ENCODE measurements at places on chromosomes 12 and 14.
A peak's percentile ranks its signal among the peaks of the same experiment; 100 is the strongest.

GRCh38 chr12:67484791-67485480, 163.6 kb upstream of the DYRK2 start:
- DNase-seq = peak; percentile 24

- no peak for DNase-seq
Measured at GRCh38 chr14:99892406-99892805, 99.2 kb downstream of the EML1 start.

- no peak for DNase-seq
Measured at GRCh38 chr12:131618303-131618658, 92.6 kb upstream of the SFSWAP start.

- DNase-seq = no peak
Measured at GRCh38 chr14:68950111-68950510, 29.0 kb downstream of the ACTN1 start.

GRCh38 chr12:55842681-55843429, at the start of gene MMP19:
Gene MMP19 (minus strand): TSS chr12:55842936. CDS start chr12:55842830, 106 bp downstream.
- no peak for DNase-seq

GRCh38 chr12:32255588-32255987, 143.8 kb upstream of the FGD4 start:
- DNase-seq = no peak

DNA sequence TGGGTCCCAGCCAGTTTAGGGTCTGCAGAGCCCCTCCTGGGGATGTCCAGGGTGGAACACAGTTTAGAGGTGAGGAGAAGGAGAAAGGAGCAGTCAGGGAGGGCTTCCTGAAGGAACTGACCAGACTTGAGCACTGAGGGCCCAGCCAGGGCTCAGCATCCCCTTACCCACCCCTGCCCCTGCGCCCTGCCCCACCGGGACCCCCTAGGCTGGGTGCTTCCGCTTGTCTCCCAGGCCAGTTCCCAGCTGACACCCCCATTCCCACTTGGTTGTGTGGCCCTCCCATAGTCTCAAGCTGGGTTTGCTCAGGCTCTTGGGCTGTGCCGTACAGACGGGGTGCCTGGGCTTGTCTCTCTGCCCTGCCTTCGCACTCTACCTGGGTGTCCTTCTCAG, 26.3 kb upstream of the KIF26A start:
- DNase-seq = no peak

DNA sequence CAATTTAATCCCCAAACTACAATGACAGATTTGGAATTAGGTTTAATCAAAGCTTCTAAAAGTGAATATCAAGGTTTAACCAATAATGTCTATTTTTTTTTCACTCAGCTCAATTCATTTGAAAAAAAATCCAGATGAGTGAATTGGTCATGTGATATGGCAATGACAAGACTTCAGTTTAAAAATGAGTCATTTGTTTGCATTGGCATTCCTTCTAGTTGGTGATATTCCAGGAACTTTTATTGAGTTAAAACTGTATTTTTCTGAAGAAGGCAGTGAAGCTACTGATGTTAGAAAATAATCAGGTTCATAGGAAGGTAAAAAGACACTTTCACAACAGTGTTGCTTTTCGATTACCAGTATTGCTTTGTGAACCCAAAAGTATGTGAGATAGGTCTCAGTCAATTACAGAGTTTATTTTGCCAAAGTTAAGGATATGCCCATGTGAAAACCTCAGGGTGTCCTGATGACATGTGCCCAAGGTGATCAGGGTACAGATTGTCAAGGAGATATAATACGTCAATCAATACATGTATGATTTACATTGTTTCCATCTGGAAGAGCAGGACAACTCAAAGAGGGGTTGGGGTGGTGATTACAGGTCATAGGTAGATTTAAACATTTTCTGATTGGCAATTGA, 1214.9 kb downstream of the GALC start:
- DNase-seq = no peak

DNA sequence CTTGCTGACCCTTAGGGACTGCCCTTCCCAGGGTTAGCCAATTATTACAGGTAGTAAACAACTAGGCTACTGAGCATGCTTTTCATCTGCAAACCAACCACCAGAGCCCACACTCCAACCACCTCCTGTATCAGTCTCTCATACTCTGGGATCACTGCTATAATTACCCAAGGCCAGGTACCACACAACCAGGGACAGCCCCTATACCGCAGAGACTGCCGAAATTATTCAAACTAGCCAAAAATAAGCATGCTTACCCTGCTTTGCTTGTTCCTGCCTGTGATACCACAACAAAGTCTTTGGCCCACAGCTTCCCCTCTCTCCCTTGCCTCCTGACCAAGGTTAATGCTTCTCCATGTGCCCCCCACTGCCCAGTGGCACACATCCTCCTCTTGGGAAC, 197.6 kb upstream of the SRRM4 start:
- no peak for DNase-seq

DNA sequence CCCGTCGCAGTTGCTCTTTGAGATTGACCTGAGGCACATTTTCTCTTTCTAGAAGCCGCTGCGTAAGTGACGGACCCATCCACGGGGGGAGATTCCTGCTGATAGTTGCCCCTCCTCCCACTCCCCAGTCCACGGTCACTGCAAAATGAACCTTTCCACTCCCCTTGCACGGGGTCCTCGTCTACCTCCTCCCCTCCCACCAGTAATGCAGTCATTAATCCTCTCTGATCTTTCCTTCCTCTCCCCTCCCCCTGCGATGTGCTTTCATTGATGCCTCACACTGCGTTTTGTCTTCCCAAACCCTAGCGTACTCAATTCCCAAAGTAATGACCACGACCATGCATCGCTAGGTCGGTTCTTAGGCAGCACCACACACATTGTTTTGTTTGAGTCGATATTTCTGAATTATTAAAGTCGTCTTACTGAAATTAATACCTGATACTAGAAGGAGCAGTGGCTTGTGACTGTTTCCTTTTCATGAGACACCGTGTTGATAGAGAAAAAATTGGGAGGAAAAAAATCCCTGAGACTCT, 857 bp downstream of the ETNK1 start:
- peak; percentile 50 for DNase-seq

- DNase-seq = no peak
Measured at GRCh38 chr14:65357113-65357512, 55.4 kb upstream of the FUT8 start.

DNA sequence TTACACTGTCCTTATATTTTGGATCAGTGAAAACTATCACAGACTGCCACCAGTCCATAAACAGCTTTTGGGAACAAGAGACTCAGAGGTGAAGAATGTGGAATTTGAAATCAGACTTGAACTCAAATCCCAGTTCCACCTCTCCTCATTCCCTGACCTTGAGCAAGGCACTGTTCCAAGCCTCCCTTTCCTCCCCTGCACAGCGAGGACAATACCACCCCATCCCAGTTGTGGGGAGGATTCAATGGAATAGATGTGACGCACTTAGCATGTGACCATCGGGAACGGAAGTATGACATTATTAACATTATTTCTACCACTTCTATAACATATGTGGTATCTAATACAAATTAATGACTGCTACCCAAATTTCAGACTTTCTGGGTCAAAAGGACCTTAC, 63.5 kb downstream of the DPF3 start:
- DNase-seq = no peak

Measured in CD4-positive, alpha-beta T cell treated with Interleukin-10 for 1 hour (primary cell).